ENCODE measurements at places on chromosomes 4 and X.

- DNase-seq: no peak
These were observed 131.3 kb downstream of the IL1RAPL2 start for GRCh38 chrX:104697294-104697693.

DNA sequence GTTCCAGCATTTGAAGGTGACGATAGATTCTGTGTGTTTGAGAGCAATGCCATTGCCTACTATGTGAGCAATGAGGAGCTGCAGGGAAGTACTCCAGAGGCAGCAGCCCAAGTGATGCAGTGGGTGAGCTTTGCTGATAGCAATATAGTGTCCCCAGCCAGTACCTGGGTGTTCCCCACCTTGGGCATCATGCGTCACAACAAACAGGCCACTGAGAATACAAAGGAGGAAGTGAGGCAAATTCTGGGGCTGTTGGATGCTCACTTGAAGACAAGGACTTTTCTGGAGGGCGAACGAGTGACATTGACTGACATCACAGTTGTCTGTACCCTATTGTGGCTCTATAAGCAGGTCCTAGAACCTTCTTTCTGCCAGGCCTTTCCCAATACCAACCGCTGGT lies 142.0 kb downstream of the PLS3 start:
- DNase-seq: no peak

DNA sequence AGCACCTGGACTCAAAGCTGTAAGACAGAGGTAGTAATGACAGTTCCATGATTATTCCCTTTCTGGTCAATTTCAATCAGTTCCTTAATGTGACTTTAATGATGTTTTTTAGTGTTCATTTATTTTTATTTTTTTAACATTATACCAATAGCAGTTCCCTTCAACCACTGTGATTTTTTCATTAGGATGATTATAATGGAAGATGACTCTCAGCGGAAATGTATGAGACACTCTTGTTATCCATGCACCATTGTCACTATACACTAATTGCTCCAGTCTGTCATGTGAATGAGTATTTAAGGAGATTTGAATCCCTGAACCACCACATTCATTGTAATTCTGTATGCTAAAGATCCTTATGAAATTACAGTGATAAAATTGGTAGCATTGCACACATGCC lies 2102.3 kb upstream of the AGA start:
- no peak for DNase-seq

DNA sequence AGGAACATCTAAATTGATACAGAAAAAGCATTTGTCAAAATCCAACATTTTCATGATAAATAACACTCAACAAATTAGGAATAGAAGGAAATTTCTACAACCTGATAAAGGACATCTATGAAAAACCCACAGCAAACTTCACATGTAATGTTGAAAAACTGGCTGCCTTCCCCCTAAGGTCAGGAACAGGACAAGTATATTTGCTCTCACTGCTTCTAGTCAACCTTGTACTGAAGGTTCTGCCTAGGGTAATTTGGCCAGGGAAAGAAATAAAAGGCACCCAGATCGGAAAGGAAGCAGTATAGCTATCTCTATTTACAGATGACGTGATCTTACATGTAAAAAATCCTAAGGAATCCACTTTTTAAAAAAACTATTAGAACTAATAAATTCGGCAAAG lies 97.1 kb upstream of the USP9X start:
- no peak for DNase-seq

DNA sequence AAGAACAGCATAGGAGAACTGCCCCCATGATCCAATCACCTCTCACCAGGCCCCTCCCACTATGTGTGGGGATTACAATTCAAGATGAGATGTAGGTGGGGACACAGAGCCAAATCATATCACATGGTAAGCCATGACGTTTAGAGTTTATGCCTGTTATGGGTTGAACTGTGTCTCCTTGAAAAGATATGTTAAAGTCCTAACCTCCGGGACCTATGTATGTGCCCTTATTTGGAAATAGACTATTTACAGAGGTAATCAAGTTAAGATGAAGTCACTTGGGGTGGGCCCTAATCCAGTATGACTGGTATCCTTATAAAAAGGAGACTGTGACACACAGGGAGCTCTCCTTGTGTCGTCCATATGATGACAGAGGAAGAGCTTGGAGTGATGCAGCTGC lies 25.2 kb upstream of the SLC2A9 start:
- no peak for DNase-seq

GRCh38 chrX:38009641-38010040 lies 3.3 kb downstream of the SYTL5 start:
- no peak for DNase-seq

DNA sequence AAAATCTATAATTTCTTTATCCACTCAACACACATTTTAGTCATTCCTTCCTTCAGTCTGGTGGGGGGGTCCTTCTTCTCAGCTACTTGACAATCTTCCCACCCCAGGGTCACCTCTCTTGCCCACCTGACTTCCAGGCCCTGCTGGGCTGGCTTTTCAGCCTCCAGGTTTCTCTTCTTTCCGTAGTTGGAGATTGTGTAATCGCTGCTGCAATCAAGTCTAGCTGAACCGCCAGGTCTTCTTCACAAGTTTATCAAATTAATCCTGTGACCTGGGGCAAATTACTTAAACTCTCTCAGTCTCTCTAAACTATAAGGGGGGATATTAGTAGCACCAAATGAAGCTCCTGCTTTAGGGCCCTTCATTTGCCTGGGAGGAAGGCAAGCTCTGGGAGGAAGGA lies 102.9 kb upstream of the TNIP3 start:
- DNase-seq: no peak

DNA sequence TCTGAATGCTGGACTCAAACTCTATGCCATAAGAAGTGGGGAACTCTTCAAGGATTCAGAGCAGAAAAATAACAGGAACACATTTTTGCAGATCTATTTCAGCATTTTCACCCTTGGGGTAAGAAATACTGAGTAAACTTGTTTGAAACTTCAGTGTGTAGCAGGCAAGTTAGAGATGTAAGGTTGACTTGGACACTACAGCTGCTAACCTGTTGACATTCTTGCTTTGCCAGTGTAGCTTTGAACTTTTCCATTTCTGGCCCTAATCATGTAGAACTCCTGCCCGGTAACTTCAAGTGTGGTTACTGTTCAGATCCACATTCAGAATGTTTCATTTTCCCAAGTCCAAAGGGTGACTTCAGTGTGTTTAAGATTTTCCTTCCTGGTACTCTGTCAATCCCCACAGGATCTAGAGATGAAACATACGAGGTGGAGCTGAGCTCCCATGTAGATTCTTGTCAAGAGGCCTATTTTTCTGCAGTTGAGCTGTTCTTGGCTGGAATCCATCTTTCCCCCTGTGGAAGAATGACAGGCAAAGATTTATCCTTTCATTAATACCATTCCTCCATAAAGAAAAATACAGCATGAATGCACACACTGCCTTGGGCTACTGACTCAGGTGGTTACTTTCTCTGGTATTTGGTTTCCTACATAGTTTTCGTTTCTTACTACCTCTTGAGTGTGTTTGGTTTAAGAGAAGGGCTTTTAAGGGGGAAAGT lies 34.1 kb downstream of the FHDC1 start:
- no peak for DNase-seq

DNA sequence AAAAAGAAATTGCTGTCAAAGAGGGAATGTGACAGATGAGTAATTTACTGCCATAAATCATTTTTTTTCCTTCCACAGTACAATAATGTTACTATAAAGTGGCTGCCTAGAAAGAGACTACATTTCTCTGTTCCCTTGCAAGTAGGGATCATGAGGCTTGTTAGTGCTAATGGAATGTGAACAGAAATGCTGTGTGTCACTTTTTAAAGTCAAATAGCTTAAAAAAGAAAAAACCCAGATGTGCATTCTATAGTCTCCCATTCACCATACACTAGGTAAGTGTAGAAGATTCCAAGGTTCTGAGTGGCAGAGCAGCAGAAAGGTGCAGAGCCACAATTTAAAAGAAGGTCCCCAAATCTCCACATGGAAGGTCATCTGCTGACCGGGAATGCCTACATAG lies 328.4 kb downstream of the CAMK2D start:
- no peak for DNase-seq

GRCh38 chr4:24975510-24975909 lies 55.2 kb downstream of the LGI2 start:
- DNase-seq: no peak

DNA sequence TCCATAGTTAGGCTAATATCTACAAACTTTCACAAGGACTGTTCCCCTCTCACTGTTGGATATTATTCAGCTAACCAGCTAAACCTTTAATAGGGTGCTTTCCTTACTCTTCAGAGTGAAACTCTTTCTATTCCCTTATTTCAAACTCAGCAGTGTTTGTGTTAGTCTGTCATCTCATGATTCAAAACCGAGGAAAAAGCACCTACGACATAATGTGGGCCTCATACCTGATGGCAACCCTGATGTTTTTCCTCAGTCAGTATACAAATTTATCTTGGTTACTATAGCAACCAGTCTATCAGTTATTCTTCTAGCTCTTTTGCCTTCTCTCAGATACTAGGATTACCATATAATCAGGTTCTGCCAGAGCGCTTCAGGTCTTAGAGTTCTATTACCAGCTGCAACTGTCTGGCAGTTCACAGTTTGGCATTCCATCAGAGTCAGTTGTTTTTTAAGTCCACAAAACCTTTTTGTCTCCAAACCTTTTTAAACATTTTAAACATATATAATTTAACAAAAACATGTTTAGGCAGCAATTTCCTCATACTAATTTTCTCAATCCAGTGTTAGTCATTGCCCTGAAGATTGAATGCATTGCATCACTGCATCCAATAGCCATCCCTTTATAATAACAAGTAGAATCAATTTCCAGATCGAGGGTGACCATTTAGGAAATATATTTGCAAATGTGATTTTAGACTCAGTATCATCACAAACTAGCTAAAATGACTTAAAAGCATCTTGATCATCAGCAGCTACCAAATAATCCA lies 7.4 kb downstream of the WDR44 start:
- DNase-seq: no peak

- DNase-seq: no peak
These were observed 34.9 kb downstream of the GYG2 start for GRCh38 chrX:2863646-2864045.

DNA sequence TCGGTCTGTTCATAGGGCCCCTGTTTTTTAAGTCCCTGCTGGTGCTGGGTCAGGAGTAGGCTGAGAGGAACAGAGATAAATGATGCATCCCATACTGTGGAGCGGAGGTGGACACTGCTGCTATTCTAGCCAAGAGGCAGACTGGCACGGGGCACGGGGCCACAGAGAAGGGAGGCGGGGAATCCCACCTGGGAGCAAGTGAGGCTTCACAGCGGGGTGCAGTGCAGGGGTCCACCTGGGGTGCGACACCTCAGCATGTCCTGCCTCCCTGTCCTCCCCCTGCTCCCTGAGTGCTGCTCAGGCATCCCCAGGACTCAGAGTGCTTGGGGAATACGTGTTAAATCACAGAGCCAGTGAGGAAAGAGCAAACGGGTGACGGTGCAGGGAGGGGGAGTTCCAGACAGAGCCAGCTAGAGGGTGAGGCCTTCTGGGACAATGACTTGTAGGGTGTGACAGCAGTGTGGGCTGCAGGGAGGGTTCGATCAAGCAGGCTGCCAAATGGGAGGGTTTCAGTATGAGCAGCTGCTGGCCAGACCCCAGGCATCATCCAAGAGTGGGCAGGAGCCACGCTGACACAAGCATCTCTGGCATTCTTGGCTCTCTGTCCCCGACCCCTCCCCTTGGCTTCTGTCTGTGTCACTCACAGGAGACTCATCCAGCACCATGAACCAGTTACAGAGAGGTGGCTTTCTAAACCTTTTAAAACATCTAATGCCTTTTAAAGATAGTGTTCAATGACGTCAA lies 13.7 kb upstream of the HTRA3 start:
- no peak for DNase-seq

GRCh38 chr4:119050527-119051090 lies 85.0 kb upstream of the MYOZ2 start:
- no peak for DNase-seq

- no peak for DNase-seq
These were observed 123.7 kb downstream of the HS6ST2 start for GRCh38 chrX:132834741-132835140.

DNA sequence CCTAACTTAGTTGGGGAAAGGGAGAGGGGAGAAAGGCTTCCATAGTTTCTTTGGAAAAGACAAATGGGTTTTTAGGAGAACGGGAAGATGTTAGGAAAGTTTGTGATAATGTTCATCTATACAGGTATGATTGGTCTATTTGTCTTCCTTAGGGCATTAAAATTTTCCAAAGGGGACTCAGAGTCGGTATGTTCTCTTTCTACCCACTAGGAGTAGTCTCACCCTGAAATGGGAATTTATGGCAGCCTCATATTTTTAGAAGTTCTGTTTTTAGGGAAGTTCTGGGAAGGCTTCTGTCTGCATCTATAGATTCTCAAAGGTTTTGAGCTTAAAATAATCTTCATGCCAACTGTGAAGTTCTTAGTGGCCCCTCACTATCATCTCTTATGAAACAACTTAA lies 637.3 kb downstream of the ADGRL3 start:
- no peak for DNase-seq

DNA sequence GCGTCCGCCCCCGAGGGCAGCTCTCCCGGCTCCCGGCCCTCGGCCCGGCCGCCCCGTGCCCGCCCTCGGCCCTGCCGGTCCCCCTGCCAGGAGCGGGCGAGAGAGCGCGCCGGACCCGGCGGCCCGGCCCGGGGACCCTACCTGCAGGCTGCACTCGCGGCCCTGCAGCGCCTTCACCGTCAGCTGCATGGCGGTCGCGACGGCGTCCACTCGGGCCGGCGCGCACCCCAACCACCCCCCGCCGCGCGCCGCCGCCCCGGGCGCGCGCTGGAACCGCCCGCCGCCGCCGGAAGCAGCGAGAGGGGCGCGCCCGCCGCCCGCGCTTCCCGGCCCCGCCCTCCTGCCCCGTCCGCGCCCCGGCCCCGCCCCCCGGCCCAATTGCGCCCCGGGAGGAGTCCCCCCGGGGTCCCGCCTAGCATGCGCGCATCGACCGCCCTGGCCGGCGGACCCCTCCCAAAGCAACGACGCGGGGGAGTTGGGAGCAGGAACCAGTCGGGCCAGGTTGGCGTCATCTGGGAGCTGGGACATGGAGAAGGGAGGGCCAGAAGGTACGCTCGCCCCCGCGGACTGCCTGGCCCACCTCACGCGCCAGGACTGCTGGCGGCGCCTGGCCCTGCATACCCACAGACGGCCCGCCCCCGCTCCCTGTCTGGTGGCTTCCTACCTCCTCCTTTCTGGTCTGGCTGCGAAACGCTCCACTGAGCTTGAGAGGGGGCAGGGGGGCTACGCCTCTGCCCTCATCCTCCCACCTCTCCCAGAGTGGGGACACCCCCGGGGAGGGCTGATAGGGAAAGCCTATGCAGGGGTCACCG lies at the start of gene UBL4A:
TSS of gene UBL4A (minus strand) at position 220 of the 812 bp plus-strand sequence. CDS start at position 189, 31 bp downstream.
- DNase-seq: peak; percentile 45

- DNase-seq: no peak
These were observed 15.0 kb downstream of the MECP2 start for GRCh38 chrX:154082396-154083125.

- no peak for DNase-seq
These were observed 134.2 kb downstream of the MAML3 start for GRCh38 chr4:140019619-140020347.

- DNase-seq: no peak
These were observed 116.7 kb downstream of the CDKL5 start for GRCh38 chrX:18542131-18542530.

- DNase-seq: no peak
These were observed 37.6 kb downstream of the SEPTIN11 start for GRCh38 chr4:76987153-76987591.

- DNase-seq: no peak
These were observed 76.6 kb downstream of the PTPN13 start for GRCh38 chr4:86670756-86671155.

Data from NCI-H345 (cell line).